AG09309 (cell line): ENCODE measurements at places on chromosomes 3 and 15.

- no peak for DNase-seq
Measured at GRCh38 chr3:51921081-51921578, 18.0 kb upstream of the IQCF1 start.

GRCh38 chr3:100401674-100402041 lies 319 bp downstream of the LNP1 start:
- DNase-seq: no peak

DNA sequence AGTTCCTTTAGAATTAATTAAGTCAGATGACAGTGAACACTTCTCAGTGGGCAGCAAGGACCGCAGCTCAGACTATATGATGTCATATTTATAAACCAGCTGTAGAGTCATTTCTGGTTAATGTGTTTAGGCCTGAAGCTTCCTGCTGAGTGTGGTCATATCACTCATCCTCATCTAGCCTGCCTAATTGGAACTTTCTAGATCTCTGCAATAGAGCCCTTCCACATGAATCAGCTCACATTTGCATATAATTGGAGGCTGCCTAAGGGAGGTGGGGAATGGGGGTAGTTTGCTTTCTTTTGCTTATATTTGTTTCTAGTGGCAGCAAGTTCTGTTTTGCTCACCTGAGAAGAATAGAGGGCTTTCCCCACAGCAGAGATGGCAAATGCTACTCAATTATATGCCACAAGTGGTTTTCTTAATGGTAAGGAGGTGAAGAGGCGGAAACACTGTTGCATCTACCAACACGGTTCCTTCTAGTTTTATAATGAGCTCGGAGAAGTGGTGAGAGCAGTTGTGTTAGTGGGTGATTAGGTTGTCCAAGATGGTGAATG lies 148.1 kb downstream of the KLHL25 start:
- DNase-seq: peak; percentile 42

DNA sequence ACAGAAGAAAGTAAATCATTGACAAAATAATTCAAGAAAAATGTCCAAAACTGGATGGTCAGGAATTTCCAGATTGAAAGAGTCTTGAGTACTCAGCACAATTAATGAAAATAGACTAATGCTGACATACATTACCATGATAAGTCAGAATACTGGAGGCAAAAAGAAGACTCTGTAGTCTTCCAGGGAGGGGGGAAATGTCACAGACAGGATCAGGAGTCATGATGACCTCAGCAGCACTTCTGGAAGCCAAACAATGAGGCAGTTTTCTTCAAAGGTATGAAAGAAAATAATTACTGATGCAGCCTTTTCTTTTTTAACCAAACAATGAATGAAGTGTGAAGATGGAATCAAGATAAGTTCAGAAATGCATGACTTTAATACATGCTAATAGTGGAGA lies 30.1 kb upstream of the SLC22A13 start:
- DNase-seq: no peak

- DNase-seq: no peak
Measured at GRCh38 chr3:2261747-2262146, 163.1 kb downstream of the CNTN4 start.

GRCh38 chr3:97990624-97991292 lies 18.5 kb upstream of the RIOX2 start:
- no peak for DNase-seq

GRCh38 chr3:62632510-62633294 lies 242.5 kb downstream of the CADPS start:
- no peak for DNase-seq

- DNase-seq: no peak
Measured at GRCh38 chr3:145489011-145489410, 672.0 kb downstream of the PLOD2 start.
